ENCODE measurements at places on chromosomes 12 and 14. TPM values are rescaled to one million over a fixed set of nuclear protein-coding genes. Genes with fewer than 3 reads are reported as not detected.

RPS6KL1 gene
- total RNA-seq = 4.4 TPM

SDSL gene
- total RNA-seq = 2.0 TPM

RTL1 gene
- 0.86 TPM for total RNA-seq

SYNDIG1L gene
- total RNA-seq = 1.2 TPM

PROX2 gene
- not detected for total RNA-seq

HVCN1 gene
- total RNA-seq = 9.5 TPM

All from endodermal cell (in vitro differentiated cells).